ENCODE measurements at places on chromosomes 2 and 18.

DNA sequence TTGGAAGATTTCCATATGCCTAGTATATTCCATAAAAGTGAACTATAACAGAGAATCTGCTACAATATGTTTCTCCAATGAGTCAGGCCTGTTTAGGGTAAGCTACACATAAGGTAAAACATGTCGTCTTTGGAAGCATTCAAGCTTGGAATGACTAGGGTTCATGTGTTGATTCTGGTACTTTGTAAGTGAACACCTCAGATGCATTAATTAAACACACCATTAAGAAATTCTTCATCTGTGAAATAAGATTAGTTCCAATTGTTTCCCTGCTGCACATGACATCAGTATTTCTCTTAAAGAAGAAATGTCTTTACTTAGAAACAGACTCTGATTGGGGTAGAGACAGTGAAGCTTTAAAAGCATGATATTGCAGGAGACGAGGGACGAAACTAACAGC, 461.1 kb upstream of the NXPH2 start:
- DNase-seq = no peak

GRCh38 chr2:10481055-10481665, 33.0 kb upstream of the ODC1 start:
- DNase-seq = no peak

DNA sequence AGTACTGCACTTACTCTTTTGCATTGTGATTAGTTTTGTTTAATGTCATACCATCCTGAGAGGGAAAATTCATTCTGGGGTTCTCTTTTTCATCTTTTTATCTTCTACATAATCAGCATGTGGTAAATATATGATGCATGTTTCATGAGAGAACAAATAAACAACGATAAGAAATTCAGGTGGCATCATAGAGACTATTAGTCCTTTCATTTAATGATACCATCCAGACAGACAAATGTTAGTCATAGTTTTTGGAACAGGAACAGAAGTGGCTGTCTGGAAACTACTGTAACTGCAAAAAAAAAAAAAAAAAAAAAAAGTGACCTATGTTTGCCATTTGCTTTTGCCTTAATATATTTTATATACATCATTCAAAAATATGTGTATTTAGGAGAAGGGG, 761.0 kb downstream of the EPHA4 start:
- no peak for DNase-seq

GRCh38 chr2:43149482-43150107, 76.8 kb downstream of the ZFP36L2 start:
- DNase-seq = no peak

DNA sequence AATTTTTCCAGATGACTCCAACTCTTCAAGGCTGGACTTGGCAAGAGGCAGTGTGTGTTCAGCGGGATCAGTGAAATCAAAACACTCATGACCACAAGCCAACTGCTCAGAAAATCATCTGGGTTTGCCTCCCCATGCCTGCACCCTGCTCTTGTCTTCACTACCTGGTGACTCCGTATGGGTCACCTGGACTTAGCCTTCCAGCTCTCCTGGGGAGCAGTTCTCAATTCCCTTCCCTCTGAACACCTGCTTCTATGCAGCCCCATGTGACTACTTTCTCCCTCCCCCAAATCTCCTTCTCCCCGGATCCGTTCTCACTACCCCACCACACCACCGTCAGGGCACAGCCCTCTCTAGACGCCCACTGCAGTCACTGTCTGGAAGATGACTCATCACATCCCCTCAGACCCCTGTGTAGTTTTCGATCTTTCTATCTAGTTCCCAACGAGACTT, 130.2 kb upstream of the ID2 start:
- DNase-seq = no peak

- DNase-seq = no peak
Measured at GRCh38 chr18:35497027-35497369, 762 bp downstream of the INO80C start.

- DNase-seq = no peak
Measured at GRCh38 chr18:23718243-23718720, 29.0 kb downstream of the LAMA3 start.

DNA sequence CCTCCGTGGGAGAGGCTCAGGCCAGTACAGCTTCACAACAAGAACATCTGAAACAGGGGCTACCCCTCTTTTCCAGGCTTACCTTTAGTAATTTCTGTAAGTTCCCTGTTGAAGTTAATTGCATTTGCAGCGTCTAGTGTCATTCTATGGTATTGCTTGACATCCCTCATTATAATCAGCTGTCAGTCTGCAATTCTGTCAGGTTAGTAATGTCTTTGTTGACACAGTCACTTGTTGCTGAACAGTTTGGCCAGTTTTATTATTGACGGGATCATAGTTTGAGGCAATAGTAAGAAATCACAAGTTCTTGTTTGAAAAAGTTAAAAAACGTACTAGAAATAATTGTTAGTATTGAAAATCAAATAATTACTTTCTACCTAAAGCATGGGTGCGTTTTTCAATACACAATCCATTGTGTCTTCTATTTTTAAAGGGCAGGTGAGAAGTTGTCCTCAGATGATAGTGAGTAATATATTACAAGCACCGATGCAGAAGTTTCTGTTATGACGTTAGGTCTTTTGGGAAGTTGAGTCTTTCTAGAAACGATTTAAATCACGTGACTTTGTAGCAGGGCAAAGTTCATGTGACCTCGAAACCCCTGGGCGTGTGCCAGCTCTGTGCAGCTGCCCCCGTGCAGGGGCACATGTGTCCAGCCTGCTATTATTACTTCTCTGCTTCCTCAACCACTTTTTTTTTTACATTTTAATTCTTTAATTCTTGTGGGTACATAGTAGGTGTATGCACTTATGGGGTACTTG, 49.5 kb upstream of the MBP start:
- no peak for DNase-seq

DNA sequence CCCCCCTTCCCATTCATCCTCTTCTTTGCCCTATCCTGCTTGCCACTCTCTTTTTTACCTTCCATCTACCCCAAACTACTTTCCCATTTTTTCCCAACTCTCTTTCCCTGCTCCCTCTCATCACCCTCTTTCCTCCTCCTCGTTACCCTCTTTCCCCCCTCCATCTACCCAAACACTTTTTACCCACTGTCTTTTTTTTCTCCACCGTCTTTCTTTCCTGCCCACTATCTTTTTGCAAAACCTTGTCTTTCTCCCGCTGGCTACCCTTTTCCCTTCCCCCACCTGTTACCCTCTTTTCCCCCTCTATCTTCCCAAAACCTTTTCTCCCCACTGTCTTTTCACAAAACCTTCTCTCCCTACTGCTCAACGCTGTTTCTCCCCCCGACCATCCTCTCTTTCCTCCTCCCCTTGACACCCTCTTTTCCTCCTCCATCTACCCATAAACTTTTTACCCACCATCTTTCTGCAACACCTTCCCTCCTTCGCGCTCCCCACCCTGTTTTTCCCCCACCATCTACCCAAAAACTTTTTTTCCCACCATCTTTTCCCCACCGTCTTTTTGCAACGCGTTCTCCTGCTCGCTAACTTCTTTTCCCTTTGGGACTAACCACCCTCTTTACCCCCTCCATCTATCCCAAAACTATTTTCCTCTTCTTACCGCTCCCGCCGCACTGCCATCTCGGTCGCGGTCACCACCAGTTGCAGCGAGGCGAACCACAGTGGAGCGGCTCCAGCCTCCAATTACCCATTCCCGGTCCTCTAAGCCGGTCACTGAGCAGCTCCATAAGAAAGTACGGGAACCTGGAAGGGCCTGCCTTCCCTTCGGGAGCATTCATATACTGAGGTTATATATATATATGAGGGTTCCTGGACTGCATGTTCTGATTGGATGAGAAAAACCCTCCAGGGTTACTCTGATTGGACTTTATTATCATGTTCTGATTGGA, 15.0 kb downstream of the CCDC74A start:
- no peak for DNase-seq

GRCh38 chr2:113965644-113966043, 75.8 kb downstream of the ACTR3 start:
- DNase-seq = no peak

GRCh38 chr2:166628478-166629136, 134.6 kb upstream of the SCN7A start:
- DNase-seq = no peak

DNA sequence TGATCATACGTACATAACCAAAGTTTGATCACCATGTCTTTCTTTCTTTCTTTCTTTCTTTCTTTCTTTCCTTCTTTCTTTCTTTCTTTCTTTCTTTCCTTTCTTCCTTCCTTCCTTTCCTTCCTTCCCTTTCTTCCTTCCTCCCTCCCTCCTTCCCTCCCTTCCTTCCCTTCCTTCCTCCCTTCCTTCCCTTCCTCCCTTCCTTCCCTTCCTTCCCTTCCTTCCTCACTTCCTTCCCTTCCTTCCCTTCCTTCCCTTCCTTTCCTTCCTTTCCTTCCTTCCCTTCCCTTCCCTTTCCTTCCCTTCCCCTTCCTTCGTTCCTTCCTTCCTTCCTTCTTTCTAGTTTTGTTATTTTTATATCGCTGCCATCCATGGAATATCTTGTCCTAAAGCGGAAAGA, 406.7 kb upstream of the DDX18 start:
- DNase-seq = no peak

DNA sequence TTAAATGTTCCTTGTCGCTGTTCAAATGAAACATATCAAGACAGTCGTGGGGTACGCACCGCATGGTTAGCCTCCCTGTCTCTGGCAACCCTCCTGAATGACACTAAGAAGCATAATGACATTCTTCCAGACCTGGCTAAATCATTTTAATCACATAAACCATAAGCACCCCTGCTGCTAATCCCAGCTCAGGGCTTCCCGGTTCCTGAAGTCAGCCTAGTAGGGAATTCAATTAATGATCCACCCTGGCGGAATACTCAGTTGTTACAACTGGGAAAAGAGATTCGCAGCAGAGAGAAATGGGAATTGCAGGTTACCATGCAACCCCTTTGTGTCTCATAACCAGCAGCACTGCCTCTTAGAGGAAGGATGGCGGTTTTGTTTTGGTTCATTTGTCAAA, 200.8 kb upstream of the AGAP1 start:
- DNase-seq = no peak

- no peak for DNase-seq
Measured at GRCh38 chr2:60478660-60479059, 74.8 kb downstream of the BCL11A start.

DNA sequence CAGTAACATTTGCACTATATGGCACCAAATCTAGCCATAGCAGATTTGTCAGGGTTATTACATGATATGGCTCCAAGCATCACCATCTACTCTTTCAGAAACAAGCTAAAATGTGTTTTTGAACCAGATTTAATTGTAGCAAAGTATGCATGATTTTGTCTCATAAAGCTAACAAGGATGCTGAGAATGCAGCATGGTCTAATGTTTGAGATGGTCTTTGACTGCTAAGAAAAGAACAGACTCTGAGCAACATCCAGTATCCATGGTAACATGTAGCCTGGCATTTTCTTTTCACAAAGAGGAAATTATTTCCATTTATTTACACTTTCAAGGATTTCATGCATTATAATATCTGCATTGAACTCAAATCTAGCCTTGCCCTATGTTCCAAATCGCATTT, 206.5 kb downstream of the PDE1A start:
- DNase-seq = no peak

- DNase-seq = no peak
Measured at GRCh38 chr2:109382951-109383350, 230.8 kb downstream of the SEPTIN10 start.

DNA sequence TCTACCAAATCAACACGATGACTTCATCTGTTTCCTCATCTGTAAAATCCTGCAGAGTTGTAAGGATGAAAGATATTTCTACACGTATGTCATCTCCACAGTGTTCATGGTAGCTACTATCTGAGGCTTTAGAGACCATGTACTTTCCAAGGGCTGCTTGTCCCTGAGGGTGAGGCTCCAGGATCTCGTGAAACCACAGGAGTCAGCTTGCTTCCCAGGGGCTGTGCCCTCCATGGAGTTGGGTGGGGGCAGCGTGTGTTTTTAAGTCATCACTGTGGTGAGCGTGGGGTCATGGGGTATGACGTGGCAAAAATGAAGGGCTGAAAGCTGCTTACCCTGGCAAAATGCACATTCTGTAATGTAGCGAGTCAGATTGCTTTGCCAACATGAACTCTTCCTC, 81.6 kb downstream of the ASAP2 start:
- DNase-seq = no peak

- no peak for DNase-seq
Measured at GRCh38 chr18:32919799-32920198, 147.0 kb upstream of the KLHL14 start.

DNA sequence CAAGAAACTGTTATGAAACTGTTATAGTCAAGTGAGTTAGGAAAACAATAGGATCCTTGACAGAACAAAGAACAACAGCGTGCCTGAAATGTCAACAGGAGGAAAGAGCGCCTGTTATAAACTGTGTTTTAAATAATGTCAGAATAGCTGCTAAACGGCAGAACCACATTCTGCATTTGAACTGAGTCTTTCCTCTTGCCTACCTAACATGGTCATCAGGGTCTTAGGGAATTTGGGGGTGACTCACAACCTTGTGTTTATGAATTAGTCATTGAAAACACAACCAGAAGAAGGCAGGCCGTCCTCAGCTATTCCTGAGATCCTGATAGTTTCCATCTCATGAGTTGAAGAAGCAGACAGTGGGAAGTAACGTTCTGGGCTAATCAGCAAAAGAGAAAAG, 222.0 kb upstream of the FN1 start:
- no peak for DNase-seq

GRCh38 chr18:43642727-43643330, 365.5 kb upstream of the SYT4 start:
- no peak for DNase-seq

GRCh38 chr2:9797681-9798556, 45.4 kb upstream of the TAF1B start:
- no peak for DNase-seq

- no peak for DNase-seq
Measured at GRCh38 chr2:1781291-1782080, 37.2 kb upstream of the PXDN start.

DNA sequence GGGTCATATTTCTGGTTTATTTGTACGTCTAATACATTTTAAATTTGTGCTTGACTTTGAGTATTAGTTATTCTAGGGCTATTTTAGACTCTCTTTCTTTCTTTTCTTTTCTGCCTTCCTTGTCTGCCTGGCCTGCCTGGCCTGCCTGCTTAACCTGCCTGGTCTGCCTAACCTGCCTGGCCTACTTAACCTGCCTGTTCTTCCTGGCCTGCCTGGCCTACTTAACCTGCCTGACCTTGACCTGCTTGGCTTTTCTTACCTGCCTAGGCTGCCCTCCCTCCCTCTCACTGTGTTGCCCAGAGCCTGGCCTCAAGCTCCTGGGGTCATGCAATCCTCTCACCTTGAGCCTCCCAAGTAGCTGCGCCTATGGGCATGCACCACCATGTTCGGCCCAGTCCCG, 83.7 kb downstream of the PMAIP1 start:
- DNase-seq = no peak

GRCh38 chr2:40955042-40955441, 503.2 kb upstream of the SLC8A1 start:
- DNase-seq = no peak

DNA sequence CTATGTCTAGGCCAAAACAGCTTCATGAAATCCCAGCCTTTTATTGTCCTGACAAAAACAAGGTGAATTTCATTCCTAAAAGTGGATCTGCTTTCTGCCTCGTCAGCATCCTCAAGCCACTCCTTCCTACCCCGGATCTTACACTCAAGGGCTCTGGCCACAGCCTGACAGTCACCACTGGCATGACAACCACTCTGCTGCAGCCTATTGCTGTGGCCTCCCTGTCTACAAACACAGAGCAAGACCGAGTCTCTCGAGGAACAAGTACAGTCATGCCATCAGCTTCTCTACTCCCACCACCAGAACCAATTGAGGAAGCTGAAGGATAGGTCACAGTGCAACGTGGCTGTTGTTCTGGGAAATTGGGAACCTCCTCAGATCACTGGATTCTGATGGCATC, 106.1 kb downstream of the ICA1L start:
- DNase-seq = no peak
